Lower lobe of right lung (tissue), 2 donors: ENCODE measurements at places on chromosomes 16 and 17. TPM values are rescaled to one million over a fixed set of nuclear protein-coding genes. Genes with fewer than 3 reads are reported as not detected.

- H3K4me1 ChIP-seq: no peaks in the 10 kb centered on the region
- no peak for DNase-seq
- H3K27me3 ChIP-seq: no peaks in the 10 kb centered on the region
Measured at GRCh38 chr17:7070712-7071111, 9.3 kb downstream of the CLEC10A start.

- H3K36me3 ChIP-seq: no peaks in the 10 kb centered on the region
- H3K27ac ChIP-seq: no peak overlapping the region
- H3K27me3 ChIP-seq: no peaks in the 10 kb centered on the region
- H3K4me3 ChIP-seq: no peak overlapping the region
- H3K4me1 ChIP-seq: peaks cover 3% of the 10 kb centered on the region
Measured at GRCh38 chr17:77303620-77304019, 162.9 kb downstream of the SEC14L1 start.

AANAT gene
- not detected for total RNA-seq

DNA sequence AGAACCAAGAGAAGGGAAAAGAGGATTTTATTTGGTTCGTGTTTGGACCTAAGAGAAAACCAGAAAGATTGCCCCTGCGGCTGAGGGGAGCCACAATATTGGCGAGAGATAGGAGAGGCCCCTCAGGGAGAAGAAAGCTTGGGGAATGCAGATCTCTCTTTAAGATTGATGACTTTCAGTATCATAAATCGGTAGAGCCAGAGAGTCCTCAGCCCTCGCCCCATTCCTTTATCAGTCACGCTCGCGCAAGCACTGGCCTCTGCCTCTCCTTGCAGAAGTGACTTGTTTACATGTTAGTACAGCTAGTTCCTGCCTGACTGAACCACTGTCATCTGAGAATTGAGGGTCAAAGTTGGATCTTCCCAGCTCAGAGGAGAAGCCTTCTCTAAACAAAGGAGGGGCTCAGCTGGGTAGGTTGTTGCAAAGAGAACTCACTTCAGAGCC lies 21.5 kb upstream of the KRT19 start:
- peaks cover 21% of the 10 kb centered on the region for H3K4me1 ChIP-seq
- no peak overlapping the region for H3K4me3 ChIP-seq
- no peaks in the 10 kb centered on the region for H3K36me3 ChIP-seq
- no peak overlapping the region for H3K27ac ChIP-seq
- no peaks in the 10 kb centered on the region for H3K27me3 ChIP-seq

NPIPA3 gene
- total RNA-seq: 1.4 TPM

GRCh38 chr16:72085002-72085401 lies 8.4 kb downstream of the TXNL4B start:
- peaks cover 56% of the 10 kb centered on the region for H3K36me3 ChIP-seq
- no peak overlapping the region for H3K27ac ChIP-seq
- no peak overlapping the region for H3K4me3 ChIP-seq
- no peaks in the 10 kb centered on the region for H3K27me3 ChIP-seq
- no peaks in the 10 kb centered on the region for H3K4me1 ChIP-seq
